Central memory CD4-positive, alpha-beta T cell (primary cell): ENCODE measurements at places on chromosomes 7 and 10.

- no peak for DNase-seq
These were observed 131.8 kb downstream of the WDR37 start for GRCh38 chr10:1187855-1188557.

DNA sequence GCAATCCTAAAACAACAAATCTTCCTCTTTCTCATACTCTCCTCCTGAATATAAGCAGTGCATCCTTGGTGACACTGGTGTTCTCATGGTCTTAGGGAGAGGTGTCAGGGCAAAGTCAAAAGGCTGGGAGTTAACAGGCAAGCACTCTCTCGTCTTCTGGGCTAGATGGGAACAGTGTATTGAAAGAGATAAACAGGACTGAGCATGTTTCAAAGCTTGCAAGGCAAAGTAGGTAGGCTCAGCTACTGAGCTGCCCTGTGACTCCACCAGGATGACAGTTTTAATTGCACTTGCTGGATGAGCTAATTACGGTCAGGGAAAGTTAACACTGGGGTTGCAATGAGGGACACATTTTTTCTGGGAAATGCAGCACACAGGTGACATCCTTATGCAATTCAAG, 554.9 kb upstream of the NRP1 start:
- no peak for DNase-seq

- no peak for DNase-seq
These were observed 1.3 kb upstream of the CLDN4 start for GRCh38 chr7:73829505-73829904.

- DNase-seq = no peak
These were observed 87.0 kb downstream of the SUGCT start for GRCh38 chr7:40221836-40222235.

- DNase-seq = no peak
These were observed 5.3 kb downstream of the FGF8 start for GRCh38 chr10:101770331-101771215.

DNA sequence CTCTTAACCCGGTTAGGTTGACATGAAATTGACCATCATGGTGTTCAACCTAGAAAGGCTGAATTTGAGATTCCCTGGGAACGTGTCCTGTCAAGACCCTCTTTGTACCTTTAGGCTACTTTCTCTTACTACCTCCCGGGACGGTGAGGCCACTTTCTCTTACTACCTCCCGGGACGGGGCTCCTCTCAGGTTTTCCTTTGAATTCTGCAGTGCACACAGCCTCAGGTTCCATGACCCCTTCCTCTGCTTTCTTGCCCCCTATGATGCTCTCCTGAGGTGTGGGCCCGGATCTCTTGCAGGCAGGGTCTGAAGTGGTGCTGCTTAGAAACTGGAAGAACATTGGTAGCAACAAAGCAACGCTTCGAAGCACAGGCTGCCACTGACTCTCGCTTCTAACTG, 155.3 kb downstream of the CAMK1D start:
- DNase-seq = no peak
